T-helper 1 cell (primary cell): ENCODE measurements at places on chromosomes 4 and X.

DNA sequence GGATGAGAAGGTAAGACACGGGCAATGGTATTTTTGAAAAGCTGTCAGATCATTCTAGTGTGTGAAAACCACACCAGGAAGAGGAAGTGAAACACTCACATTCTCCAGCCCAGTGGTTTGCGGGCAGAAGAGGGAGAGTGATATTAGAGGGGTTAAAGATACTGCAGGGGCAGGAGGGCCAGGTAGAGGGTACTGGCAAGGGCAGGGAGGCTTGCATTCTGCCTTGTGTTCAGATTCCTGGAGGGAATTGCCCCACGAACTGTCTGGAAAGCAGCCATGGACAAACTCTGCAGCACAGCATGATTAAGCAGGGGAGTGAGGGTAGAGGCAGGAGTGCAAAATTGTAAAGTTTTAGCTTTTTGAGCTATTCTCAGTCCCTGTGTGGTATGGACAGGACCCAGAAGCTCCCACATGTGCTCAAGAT lies 30.9 kb downstream of the NIPAL1 start:
- DNase-seq, result no peak

DNA sequence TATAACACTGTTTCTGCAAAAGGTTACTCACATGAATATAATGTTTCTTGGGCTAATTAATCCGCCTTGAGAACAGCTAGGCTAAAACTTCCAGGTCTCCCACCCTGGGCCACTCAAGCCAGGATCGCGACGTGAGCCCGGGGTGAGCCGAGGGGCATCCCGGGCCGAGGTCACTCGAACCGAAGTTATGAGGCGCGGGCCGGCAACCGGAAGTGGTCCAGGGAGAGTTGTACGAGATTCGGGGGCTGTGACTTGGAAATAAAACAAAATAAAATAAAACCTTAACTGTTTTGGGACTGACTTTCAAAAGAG lies 317 bp downstream of the CMC4 start:
- DNase-seq, result no peak

DNA sequence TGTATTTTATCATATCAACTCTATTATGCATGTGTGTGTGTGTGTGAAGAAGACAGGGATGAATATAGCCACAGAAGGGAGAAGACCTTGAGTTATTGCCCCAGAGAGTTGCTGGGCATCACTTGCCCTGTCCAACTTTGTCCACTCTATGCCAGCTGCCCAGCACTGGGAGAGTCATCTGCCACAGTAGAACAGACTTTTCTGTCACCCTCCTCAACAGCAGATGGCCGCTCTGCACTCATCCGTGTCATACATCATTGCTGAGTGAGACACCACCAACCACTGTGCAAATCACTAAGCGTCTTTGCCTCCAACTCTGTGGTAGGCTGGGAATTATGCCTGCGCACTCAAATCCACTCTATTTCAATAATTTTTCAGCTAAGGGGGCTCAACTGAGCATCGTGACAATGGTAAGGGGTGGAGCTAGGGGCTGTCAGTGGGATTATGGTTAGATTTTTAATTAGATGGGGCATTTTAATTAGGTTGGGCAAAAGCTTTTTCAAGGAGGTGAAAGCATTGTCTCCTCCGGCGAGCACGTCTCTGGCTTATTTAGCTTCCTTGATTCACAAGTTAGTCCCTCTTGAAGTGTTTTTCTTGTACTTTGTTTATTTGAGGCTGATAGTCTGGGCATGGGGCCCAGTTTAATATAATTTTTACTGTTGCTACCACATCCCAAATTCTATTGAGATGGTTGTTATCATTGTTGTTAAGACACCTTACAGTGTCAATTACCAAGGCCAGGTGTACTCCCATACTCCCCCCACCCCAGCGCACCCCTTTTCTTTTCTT lies 100.1 kb upstream of the KLF3 start:
- DNase-seq, result no peak

- DNase-seq, result no peak
Observed at GRCh38 chr4:104272966-104273365, 221.7 kb downstream of the CXXC4 start.

DNA sequence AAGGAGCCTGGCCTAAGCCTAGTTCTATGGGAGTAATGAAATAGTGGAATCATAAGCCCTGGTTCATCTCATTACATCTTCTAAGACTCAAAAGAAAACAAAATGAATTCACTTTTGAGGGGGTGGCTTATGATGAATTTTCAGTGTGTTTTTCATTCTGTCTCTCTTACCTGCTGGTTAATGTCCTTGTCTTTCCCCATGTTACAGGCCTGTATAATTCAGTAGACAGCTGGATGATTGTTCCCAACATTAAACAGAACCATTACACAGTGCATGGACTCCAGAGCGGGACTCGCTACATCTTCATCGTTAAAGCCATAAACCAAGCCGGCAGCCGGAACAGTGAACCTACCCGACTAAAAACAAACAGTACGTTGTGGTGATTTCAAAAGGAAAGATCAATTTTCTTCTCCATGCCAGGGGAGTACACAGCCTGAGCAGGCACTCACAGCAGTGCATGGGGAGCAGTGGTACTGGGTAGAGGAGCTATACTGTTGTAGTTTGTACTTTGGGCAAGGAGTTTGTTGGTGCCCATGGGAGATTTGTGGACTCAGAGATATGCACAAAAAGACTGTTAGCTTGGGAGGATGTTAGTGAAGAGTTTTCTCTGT lies 57.9 kb downstream of the TEX13B start:
- no peak for DNase-seq

DNA sequence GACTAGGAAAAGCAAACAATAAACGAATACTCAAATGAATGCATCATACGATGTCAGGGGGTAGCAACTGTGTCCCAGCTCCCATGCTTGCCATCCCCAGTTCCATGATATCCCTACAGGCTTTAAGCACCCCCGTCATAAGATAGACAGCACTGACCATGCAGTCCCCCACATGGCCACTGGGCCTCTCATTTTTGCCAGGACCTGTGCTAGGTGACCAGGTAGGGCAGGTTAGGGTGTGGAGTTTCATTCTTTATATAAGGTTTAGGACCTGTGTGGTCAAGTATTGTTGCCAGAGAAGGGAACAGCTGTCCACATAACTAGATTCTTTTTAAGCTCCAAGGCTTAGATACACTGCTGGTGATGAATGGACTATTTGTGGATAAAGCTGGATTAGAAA lies 9.7 kb downstream of the PPEF2 start:
- DNase-seq, result no peak

GRCh38 chrX:38859602-38860001 lies 58.3 kb downstream of the MID1IP1 start:
- no peak for DNase-seq

- no peak for DNase-seq
Observed at GRCh38 chrX:69309074-69309792, 144.0 kb upstream of the PJA1 start.

DNA sequence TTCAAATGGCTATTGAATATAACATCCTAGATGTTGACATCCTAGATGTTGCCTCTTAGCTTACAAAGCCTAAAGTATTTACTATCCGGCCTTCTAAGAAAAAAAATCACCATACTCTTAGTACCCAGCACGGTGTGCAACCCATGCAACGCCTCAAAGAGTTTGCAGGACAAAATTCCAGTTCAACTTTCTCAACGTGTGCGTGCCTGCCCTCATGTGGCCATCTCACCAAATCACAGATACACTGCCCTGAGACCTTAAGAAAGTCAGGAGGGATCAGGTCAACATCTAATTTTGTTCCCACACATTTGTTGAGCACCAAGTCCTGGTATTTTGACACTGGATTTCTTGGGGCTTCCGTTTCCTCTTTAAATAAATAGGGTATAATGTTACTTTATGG lies 68.3 kb downstream of the CRMP1 start:
- no peak for DNase-seq

- no peak for DNase-seq
Observed at GRCh38 chrX:129780441-129781105, 824 bp downstream of the SASH3 start.

DNA sequence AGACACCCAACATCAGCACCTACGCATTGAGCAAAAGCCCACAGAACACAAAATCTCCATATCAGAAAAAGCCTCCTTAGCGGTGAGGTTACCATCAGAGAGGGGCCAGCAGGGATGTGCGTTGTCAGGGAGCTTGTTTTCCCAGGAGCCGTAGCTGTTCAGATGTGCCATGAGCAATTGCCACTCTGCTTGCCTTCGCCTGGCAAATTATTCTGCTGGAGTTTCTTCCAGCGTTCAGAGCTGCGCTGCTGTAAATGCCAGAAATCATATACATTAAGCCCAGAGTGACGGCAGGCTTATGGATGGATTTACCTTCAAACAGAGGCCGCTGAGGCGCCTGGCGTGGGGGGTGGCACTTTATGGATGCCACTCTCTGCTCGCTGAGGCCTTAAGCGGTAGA lies 632.3 kb downstream of the BCOR start:
- no peak for DNase-seq

- DNase-seq, result no peak
Observed at GRCh38 chr4:82256718-82257117, 117.1 kb downstream of the HNRNPD start.

GRCh38 chrX:70183091-70183490 lies 5.8 kb downstream of the DGAT2L6 start:
- DNase-seq, result no peak

DNA sequence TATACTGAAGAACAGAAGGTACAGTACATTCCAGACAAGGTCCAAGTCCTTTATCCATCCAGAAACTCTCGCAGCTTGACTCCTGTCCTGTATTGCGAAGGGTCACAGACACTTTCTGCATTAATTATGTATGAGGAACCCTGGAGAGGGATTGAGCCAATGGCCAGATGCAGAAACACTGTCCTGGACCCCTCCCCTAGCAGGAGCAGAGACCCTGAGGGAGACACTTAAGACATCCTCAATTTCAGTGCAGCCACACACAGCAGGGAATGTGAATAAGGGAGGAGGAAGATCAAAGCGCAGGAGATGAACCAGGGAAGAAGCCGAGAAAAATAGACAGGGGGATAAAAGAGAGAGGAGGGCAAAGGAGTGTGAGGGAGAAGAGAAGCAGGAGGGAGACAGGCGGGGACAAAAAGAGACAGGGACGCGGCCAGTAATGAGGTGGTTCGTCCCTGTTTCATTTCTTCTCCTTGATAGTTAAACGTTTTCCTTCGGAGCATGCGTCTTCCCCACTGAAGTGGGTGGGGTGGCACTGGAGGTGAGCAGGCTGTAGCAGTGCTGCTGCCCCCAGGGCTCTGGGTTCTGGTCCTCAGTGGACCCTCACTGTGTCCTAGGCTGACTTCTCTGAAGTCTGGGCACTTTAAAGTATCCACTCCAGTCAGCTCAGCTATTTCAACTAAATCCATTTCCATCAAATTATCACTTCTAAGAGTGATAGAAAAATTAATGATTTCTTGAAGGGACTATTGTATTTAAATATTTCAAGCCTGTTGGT lies 356.4 kb upstream of the NOCT start:
- DNase-seq, result no peak

- no peak for DNase-seq
Observed at GRCh38 chr4:138736362-138736761, 279.2 kb upstream of the NOCT start.

- no peak for DNase-seq
Observed at GRCh38 chr4:2787230-2788100, 5.4 kb upstream of the SH3BP2 start.

DNA sequence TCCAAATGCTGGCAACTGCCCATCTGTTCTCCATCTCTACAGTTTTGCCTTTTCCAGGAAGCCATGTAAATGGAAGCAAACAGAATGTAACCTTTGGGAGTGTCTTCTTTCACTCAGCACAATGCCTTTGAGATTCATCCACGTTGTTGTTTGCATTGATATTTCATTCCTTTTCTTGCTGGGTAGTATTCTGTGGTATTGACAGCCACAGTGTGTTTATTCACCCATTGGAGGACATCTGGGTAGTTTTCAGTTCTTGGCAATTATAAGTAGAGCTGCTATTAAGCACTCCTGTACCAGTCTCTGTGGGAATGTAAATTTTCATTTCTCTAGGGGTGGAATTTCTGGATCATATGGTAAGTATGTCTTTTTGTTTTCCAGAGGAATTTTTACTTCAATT lies 194.3 kb upstream of the RPS6KA3 start:
- DNase-seq, result no peak

GRCh38 chrX:141897690-141898089 lies 6.0 kb upstream of the MAGEC1 start:
- DNase-seq, result no peak

- DNase-seq, result no peak
Observed at GRCh38 chrX:69101683-69102251, 63.5 kb downstream of the PJA1 start.

GRCh38 chr4:111689214-111689613 lies 456.0 kb upstream of the FAM241A start:
- DNase-seq, result no peak

GRCh38 chr4:17811078-17811603 lies 362 bp downstream of the NCAPG start:
- DNase-seq, result no peak

DNA sequence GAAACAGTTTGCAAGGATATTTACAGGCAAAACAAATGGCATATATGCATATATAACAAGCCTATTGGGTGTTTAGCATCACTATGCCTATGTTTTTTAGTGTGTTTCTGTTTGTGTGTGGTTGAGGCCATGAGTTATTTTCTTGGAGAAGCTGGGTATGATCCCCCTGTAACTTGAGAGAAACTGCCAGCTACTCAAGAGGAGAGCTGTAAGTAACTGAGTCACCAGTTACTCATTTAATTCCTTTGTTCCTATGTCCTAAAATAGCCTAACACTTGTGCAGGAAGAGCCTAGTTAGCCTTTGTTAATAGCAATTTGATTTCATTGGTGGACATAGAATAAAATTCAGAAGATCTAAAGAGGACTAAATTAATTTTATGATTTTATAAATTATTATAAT lies 79.1 kb downstream of the PWWP3B start:
- DNase-seq, result no peak

GRCh38 chrX:43847352-43847751 lies 34.9 kb downstream of the MAOB start:
- DNase-seq, result no peak

GRCh38 chrX:15816438-15816809 lies 26.1 kb downstream of the ZRSR2 start:
- no peak for DNase-seq

GRCh38 chrX:1751781-1752180 lies 136.9 kb downstream of the ASMT start:
- DNase-seq, result no peak

GRCh38 chr4:89823416-89823815 lies 13.5 kb downstream of the SNCA start:
- no peak for DNase-seq

DNA sequence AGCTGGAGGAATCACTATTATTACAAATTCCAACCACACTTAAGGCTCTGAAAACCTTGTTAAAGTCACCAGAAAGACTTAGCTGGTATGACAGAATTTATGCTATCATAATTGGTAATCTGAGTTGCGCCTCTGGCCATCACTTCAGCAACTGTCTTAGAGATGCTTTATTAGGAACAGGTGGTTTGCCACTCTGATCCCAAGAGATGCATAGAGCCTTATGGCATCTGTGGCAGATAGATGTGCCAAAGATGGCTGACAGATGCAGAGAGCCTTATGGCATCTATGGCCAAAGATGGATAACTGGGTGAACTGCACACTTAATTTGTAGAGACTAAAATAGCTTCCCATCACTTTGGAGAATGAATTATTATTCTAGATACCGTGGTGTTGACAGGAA lies 32.3 kb upstream of the PLAC8 start:
- no peak for DNase-seq
